ENCODE measurements at places on chromosomes 13 and 19. TPM values are rescaled to one million over a fixed set of nuclear protein-coding genes. Genes with fewer than 3 reads are reported as not detected.
A peak's percentile ranks its signal among the peaks of the same experiment; 100 is the strongest.

- DNase-seq, result no peak
Observed at GRCh38 chr19:31332096-31332495, 17.1 kb downstream of the TSHZ3 start.

- no peak for DNase-seq
Observed at GRCh38 chr13:39381456-39381855, 221.5 kb downstream of the LHFPL6 start.

GRCh38 chr19:1811472-1811894, 593 bp downstream of the ATP8B3 start:
- DNase-seq, result no peak

DNA sequence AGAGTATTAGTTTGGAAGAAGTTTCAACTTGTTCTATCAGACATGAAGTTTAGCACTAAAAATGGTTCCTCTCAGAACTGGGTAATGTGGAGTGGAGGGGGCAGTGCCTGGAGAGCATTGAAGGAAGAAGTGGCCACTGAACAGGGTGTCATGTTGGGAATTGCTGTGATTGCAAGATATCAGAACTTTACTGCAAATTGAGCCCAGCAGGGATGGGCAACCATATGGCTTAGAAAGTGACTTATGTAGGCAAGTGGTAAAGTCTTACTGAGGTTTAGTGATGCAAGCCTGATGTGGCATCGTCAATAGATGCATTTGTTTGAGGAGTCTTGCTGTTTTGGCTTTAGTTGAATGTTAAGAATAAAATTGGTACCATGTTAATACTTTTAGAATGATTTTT, 31.7 kb downstream of the WASF3 start:
- DNase-seq, result no peak

GRCh38 chr19:7831452-7831851, 1.4 kb downstream of the EVI5L start:
- DNase-seq, result peak; percentile 65

NAPSA gene
- total RNA-seq, result 2.4 TPM

TMEM272 gene
- 0.09 TPM for total RNA-seq

DNA sequence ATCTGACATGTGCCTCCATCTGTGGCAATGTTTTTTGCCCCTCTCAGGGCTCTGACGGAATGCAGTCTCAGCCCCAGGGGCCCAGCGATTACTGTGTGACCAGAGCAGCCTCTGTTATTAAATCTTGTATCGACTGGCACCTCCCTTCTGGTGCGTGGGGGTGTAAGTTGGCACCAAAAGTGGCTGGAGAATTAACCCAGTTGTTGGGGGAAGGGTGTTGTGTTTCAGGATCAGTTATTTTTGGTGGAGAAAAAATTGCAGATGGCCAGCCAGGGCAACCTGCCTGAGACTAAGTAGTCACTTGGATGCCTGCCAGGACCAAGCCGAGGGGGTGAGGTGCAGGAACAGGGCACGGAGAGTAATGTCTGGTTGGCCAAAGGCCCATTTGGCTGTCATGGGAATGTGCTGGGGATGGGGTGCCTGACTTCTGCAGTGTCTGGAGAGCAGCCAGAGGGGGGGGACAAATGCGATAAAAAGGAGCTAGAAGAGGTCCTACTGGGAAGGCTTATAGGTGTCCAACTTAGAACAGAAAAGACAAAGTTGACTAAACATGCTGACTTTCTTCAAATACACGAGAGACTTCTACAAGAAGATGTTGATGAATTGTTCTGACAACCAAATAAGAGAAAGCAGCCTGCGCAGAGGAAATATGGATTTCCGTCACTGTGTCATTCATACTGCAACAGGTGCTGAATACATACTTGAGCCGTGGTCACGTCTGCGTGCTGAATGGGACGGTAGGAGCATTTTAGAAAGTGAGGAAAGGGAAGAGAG, 69.8 kb downstream of the SIAH3 start:
- no peak for DNase-seq

DNA sequence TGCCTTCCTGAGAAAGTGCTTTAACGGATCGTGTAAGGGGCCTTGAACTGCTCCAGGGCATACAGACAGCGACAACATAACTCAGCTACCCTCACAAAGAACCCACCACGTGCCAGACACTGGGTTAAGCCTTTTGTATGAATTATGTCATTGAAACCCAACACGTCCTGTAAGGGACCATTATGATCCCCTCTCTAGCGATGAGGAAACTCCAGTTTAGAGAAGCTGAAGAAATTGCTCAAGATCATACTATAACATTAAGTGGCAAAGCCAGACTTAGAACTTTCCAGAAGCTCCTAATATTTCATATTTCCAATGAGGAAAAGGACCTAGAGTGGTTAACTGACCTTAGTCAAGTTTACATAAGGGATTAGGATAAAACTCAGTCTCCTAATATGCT, 57.0 kb upstream of the RAP2A start:
- DNase-seq, result no peak

- DNase-seq, result no peak
Observed at GRCh38 chr13:98820744-98821371, 68.4 kb upstream of the SLC15A1 start.

GRCh38 chr13:108700422-108701170, 71.2 kb downstream of the MYO16 start:
- DNase-seq, result no peak

ZNF726 gene
- not detected for total RNA-seq

OR4F17 gene
- total RNA-seq, result 0.25 TPM

DNA sequence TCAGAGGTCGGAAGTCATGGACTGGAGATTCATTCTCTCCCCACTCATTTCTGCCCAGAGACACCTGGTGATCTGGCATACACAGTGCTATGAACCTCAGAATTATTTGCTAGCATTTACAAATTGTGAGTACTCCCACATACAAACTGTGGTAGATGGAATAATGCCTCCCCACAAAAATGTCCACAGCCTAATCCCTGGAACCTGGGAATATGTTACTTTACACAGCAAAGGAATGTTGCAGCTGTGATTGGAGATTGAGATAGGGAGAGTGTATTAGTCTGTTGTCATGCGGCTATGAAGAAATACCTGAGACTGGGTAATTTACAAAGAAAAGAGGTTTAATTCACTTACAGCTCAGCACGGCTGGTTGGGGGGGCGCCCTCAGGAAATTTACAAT, 3.1 kb upstream of the UQCRFS1 start:
- no peak for DNase-seq

- DNase-seq, result peak; percentile 97
Observed at GRCh38 chr19:48629599-48630295, 7.4 kb downstream of the DBP start.

GRCh38 chr19:18344582-18344950, 4.2 kb downstream of the PGPEP1 start:
- DNase-seq, result no peak

GRCh38 chr19:46599716-46600373, 1.3 kb upstream of the CALM3 start:
- DNase-seq, result no peak

DNA sequence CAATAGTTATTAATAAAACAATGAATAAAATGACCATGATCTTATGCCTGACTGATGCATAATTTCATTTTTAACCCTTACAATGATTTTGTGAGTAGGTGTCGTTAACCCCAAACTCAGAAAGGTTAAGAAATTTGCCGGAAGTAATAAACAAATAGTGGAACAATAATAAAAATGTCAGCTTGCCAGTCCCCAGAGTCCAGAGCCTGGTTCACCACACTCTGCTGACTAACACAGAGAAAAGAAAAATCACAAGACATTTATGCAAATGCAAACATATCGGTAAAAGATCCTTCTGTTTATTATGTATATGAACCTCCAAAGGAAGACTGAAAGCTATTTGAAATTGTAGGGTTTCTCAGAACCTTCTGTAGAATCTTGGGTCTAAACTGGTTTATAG, 563.7 kb downstream of the EFNB2 start:
- no peak for DNase-seq

DNA sequence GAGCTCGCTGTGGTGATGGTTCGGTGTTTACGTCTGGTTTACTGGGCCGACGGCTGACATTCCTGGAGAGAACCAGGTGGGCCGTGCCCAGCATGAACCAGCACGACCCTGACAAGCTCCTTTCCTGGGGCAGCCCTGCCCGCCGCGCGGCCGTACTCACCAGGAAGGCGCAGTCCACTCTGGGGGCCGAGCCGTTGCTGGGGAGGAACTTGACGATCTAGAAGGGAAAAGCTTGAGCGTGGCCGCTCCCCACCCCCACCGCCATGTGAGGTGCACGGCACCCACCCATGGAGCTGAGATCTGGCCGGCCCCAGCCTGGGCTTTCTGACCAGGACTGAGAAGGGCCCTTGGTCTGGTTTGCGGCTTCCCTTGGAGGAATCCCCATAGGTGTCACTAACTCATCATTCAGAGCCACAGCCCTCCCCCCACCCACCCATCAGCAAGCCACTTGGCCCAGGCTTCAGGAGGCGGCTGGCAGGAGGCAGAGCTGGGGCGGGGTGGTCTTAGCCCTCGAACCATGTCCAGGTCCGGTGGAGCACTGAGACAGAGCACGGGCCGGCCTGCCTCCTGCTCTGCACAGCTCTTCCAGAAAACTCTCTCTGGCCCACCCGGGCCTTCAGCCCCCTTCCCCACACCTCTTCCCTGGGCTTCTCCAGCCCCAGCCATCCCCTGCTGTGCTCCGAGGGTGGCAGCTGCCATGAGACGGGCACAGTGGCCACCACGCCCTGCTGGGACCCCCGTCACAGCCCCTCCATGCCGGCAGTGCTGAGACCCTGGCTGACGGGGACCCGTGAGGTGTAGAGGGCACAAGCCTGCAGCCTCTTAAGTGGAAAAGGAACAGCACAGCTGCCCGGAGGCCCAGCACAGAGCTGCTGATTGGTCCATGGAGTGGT, 6.2 kb downstream of the ATP4B start:
- DNase-seq, result peak; percentile 9

DNA sequence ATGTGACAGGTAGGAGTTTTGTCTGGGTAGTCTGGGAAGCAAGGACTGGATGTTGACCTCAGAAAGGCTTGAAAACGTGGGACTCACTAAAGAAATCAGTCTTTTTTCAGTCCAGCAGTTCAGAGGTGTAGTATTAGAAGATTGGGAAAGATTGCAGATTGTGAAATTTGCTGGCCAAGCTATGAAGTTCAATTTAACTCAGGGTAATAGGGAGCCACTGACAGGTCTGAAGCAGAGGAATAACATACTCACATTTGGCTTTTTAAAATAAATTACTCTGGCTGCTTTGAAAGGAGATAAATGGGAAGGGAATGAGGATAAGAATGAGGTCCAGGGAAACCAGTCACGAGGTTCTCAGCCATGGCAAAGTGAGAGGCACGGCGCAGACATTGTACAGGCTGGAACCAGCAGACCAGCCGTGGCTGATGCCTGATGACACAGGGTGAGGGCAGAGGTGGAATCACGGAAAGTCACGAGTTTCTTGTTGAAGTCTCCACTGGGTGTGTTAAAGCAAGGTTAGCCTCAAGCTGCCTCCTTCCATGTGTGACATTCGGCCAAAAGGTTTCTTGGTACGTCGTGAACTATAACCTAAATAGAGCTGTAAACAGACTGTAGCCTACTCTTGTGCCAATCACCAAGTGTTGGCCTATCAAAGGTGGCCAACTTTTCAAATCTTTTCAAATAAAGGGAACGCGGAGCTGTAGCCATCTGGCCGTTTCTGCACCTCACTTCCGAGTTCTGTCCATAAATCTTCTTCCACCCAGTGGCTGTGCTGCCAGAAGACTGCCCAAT, 377.6 kb downstream of the IRS2 start:
- no peak for DNase-seq

- no peak for DNase-seq
Observed at GRCh38 chr13:79912403-79912802, 428.5 kb downstream of the SPRY2 start.

GRCh38 chr13:113860665-113861432, 3.0 kb downstream of the GAS6 start:
- peak; percentile 80 for DNase-seq

RDH8 gene
- total RNA-seq, result not detected

TMEM59L gene
- total RNA-seq, result 30.0 TPM

DNA sequence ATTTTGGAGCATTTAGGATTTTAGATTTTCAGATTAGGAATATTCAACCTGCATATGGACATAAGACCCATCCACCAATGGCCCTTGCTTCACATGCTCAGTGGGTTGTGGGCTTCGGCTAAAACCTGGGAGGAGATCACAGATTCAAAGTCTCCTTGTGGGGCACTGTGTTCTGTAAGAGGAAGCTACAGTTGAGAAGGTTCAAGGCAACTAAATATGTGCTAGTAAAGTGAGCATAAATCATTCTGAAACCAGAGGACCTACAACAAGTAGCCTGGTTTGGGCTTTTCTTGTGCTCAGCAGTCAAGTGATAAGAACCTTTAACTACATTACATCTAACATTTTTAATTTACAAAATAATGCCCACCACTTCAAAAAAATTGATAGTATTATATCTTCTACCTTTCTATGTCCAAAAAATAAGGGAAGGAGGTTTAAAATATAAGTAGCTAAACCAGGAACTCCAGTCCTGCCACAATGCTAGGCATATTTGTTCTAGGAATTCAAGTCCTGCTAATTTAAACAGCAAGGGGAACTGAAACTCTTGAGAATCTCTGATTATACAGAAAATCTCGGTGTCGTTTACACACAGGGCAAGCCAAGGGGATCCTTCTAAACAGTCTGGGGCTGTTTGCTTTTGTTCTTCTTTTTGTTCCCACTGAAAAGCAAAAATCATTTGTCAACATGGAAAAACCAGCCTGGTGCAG, 36.6 kb downstream of the FOXO1 start:
- no peak for DNase-seq

- DNase-seq, result no peak
Observed at GRCh38 chr13:83907196-83907989, 25.1 kb upstream of the SLITRK1 start.

POMP gene
- total RNA-seq, result 90.8 TPM

GRCh38 chr19:371501-372168, 27.0 kb upstream of the MIER2 start:
- no peak for DNase-seq

- no peak for DNase-seq
Observed at GRCh38 chr13:104204177-104204576, 1138.0 kb upstream of the SLC10A2 start.

GRCh38 chr19:4200940-4201542, 18.6 kb downstream of the ANKRD24 start:
- no peak for DNase-seq

- peak; percentile 21 for DNase-seq
Observed at GRCh38 chr19:7788933-7789323, 25.9 kb downstream of the CLEC4M start.

GRCh38 chr19:3518659-3519058, 12.5 kb downstream of the FZR1 start:
- no peak for DNase-seq

Measured in WTC11 (cell line).